ENCODE measurements at places on chromosomes 7 and 10.

GRCh38 chr7:133491201-133491691 is 238.4 kb downstream of the EXOC4 start:
- no peak for DNase-seq

GRCh38 chr10:43926875-43927406 is 278.3 kb upstream of the ZNF32 start:
- DNase-seq, result no peak

- no peak for DNase-seq
These were observed 31.2 kb downstream of the FRMD4A start for GRCh38 chr10:14299556-14299955.

- DNase-seq, result no peak
These were observed 380.4 kb upstream of the SORCS1 start for GRCh38 chr10:107544706-107545520.

DNA sequence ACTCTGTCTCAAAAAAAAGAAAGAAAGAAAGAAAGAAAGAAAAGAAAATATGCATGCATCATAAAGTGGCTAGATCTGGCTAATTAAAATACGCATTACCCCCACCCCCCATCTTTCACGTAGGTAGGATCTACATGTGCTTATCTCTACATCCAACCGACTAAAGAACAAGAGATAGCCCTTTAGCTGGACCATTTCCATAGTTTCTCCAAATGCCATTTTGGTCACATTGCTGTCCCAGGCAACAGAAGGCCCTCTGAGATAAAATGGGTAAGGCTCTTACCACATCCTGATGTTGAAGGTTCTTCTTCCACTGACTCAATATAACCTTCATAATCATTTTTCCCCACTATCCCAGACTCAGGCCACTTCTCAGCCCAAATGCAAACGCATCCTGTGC is 31.5 kb downstream of the PIK3AP1 start:
- no peak for DNase-seq

DNA sequence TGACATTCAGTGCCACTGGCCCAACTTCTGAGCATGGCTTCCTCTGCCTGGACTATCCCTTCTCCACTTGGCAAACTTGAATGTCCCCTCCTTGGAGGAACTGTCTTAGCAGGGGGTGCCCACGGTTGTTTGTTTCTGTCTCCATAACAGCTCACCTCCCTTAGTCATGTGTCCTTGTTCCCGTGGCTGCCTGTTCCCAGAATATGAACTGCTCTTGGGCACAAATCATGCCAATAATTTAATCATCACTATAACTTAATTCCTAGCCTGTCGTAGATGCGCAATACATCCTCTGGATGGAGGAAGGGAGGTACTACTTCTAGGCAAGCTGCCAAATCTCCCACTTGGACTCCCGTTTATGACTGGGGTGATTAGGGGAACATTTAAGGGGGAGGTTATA is 173.1 kb downstream of the MYOF start:
- DNase-seq, result no peak
